ENCODE measurements at places on chromosomes 5 and 9.

- no peak for DNase-seq
Observed at GRCh38 chr5:107578051-107578635, 92.6 kb downstream of the EFNA5 start.

DNA sequence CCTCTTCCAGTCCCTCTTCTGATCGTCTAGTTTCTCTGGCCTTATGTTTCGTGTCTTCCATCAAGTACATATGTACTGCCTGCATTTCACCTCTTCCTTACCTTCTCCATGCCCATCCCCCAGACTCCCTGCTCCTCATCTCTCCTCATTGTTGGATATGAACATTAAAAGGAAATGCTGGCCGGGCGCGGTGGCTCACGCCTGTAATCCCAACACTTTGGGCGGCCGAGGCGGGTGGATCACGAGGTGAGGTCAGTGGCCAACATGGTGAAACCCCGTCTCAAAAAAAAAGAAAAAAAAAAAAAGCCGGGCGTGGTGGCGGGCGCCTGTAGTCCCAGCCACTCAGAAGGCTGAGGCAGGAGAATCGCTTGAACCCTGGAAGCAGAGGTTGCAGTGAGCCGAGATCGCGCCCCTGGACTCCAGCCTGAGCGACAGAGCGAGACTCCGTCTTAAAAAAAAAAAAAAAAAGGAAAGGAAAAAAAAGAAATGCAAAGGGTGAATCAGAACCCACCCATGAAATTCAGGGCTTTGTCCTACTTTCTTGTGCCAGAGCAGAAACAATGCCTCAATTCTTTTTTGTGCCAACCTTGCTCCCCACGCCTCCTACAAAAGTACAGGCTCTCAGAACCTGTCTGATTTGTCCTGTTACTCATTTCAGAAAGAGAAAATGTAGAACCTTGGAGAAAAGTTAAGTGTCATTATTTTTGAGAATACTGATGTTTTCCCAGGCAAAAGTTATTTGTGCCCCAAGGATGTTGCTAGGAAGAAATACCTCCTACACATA lies 1.5 kb upstream of the ZFR start:
- no peak for DNase-seq

- no peak for DNase-seq
Observed at GRCh38 chr5:172321593-172321992, 38.0 kb upstream of the UBTD2 start.

GRCh38 chr5:142296914-142297417 lies 27.9 kb downstream of the SPRY4 start:
- no peak for DNase-seq

DNA sequence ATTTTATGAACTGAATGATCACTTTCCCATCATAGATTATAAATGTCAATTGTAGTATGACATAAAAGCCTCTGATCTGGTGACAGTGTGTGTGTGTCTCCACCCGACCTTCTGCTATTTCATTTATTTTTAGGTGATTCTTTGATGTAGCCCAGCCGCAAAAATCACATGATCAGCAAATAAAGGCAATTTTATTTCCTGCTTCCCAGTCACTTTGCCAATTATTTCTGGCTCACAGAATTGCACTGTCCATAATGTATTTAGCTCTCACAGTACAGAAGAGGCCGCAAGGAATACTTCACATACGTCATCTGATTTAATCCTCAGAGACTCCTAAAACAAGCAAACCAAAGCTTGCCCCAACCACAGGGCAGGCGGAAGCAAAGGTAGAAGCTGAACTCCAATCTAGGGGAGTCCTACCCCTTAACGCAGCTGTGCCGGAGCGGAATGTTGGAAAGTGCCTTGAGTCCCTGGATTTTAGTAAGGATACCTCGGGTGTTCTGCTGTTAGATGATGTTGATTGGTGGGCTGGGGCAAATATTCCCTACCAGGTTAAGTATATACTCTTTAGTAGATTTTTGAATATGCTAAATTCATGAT lies 384.0 kb upstream of the IRX4 start:
- DNase-seq = no peak

GRCh38 chr5:35240892-35241291 lies 10.6 kb upstream of the PRLR start:
- DNase-seq = no peak

- DNase-seq = peak; percentile 78
Observed at GRCh38 chr5:36876299-36876964, at the start of gene NIPBL. Gene NIPBL, plus strand, starts transcription at chr5:36876769. Its CDS starts 76,928 bp downstream, at chr5:36953697.

- DNase-seq = no peak
Observed at GRCh38 chr5:7157083-7157482, 238.9 kb upstream of the ADCY2 start.

DNA sequence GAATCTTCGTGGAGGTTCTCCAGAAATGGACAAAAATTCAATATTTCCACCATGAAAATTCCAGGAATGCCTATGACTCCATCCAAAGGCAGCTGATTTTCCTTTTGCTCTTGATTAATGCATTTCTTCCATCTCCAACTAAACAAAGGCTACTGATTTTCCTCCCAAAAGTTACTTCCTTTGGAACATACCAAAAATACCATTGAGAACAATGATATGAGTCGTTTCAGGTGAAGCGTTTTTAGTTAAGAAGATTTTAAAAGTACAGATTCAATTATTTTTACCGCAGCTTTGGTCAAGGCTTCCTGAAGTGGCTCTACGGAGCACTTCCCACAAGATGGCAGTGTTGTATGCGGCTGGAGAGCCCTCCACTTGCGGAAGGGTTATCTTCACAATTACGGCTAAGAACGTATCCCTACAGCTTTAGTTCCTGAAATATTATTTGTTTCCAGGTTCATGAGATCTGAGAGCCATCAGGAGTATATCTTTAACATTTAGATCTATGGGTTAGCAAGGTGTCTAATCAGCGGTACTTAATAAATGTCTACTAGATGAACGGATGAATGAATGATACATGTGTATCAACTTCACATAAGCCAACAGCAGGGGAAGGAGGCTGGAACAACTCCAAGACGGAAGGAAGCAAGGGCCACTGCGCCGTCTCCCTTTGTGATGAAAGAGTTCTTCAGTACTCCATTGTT lies 35.9 kb upstream of the ARSB start:
- DNase-seq = no peak

DNA sequence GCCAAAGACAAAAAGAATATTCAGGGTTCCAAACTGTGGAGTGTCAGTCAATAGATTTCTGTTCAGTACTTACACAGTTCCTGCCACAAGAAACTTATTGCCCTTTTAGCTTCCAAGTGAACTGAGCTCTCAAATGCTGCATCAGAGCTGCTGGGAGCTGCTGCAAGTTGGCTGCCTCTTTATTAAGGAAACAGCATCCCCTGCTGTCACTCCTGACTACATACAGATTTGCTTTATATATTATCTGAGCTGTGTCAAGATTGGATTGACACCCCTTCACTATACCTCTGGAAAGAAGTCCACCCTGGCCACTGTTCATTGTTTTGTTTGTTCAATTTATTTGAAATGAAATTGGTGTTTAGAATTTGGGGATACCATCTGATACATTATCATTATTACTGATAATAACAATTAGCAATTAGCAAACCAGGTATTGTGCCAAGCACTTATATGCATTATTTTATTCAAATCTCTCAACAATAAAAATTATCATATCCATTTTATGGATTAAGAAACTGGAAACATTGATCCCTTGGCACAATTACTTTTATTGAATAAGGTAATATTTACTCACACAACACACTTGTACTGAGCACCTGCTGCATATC lies 16.4 kb upstream of the C5orf58 start:
- DNase-seq = no peak

DNA sequence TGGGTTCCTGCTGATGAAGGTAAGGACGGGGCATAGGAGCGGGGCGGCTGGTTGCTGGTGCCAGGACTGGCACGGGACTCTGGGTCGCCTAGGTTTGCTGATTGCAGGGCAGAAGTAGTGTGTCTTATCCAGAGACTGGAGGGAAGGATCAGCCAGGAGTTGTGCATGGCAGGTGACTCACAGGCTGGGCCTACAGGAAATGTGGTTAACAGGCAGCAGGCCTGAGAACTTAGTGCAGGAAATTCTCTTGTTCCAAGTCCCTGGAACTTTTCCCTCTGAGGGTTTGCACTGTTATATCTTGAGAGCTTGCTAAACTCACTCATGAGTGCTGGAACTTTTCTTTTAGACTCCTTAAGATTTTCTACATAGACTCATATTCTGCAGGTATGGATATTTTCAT lies 95.1 kb downstream of the ANXA2R start:
- DNase-seq = no peak

DNA sequence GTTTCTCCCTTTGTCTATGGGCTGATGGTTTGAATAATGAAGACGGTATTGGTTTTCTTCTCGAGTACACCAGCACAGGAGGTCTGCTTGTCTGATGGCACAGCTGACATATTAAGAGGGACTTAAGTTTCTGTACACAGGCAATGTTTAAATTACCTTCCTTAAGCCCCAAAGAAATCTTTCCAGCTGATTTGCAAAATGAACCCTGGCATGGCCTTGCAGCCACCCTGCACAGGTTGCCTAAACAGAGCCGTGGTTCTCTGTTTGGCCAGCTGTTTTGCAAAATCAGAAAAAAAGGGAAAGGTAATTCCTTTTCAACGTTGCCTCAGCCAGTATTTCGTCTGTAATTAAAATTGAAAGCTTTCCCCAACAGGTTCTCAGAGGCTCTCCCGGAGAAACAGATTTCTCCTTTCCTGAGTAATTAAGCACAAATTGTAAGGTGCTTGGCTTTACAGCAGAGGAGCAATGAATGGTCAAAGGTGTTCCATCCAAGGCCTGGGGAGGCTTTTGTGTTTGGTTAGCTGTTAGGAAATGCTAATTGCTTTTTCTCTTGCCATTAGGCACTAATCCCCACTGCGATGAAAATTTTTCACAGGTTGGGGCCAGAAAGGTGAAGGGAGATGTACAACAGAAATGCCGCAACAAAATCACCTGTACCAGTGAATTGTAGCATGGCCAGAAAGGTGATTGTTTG lies 138.9 kb downstream of the RASEF start:
- no peak for DNase-seq
